ENCODE measurements at places on chromosomes 12 and 14.

GRCh38 chr12:30046376-30046775 is 262.6 kb upstream of the TMTC1 start:
- no peak for DNase-seq

DNA sequence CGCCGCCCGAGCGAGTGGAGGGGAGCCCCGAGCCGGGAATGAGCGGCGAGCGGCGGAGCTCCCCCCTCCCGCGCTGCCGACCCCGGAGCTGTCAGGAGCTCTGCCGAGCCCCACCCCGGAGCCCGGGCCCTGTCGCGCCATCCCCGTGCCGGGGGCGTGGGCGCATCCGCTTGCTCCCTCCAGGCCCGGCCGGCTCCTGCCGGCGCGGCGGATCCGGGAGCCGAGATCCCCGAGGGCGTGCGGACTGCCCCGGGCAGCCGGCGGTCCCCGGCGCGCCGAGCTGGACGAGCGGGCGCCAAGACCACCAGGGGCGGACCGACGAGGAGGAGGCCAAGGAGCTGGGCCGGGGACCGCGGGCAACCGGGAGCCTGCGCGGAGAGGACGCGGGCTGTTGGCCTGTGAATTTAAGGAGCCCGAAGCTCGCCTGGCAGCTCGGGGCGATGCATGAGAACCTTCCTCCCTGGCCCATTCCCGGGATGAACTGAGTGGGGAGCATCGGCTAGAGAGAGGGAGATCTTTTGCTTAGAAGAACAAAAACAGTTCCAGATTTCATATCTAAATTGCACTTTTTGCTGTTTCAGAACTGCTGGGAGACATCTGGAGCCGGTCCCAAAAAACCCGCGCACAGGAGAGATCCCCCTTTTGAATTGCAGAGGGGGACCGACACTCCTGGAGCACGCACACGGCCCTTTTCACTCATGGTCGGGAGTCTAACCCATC is 2.0 kb downstream of the PTHLH start:
- DNase-seq = peak; percentile 34

DNA sequence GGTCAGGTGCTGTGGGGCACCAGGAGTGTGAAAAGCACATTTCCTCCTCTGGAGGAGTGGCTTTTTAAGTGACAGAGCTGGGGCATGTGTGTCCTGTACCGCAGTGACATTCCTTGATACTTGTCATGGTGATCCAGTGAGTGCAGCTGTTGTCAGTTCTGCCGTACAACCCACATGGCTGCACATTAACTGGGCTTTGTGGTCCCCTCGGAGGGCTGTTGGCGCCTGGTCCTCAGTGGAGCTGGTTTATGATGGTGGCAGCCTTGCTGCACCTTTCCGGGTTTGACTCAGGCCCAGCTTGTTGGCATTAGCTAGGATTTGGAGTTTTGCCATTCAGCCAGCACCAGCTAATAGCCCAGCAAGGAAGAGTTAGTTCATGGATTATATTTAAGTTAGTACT is 77.0 kb downstream of the SLC25A47 start:
- peak; percentile 71 for DNase-seq

DNA sequence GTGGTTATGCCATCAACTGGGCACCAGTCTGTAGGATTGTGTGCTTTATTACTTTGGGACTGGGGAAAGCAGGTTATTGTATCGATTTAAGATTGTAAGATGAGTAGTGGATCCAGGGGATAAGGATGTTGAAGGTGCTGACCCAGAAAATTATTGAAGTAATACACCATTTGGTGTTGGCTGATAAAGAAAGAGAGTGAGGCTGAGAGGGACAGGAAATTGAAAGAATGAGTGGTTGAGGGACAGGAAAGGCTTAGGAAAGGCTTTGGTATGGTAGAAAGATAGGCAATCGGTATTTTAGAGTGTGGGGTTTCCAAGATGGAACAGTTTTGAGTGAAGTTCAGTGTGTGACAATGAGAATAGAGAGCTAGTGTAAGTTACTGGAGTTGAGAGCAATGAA is 12.3 kb downstream of the PPHLN1 start:
- DNase-seq = no peak

DNA sequence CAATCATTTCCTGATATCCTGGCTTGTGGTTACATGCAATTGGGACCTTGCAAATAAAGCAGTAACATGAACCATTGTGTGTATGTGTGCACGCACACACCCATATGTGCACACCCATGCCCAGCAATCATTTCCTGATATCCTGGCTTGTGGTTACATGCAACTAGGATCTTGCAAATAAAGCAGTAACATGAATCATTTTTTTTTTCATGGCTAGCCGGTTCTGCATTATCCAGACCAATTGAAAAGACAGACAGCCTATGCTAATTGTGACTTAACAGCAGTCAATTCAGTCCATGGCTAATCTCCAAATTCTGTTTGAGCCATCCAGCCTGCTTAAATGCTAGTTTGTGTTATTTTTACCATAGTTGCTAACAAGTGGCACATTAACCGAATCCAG is 134.3 kb downstream of the TTC7B start:
- DNase-seq = peak; percentile 52

GRCh38 chr12:129215556-129215955 is 362.3 kb downstream of the GLT1D1 start:
- peak; percentile 81 for DNase-seq

DNA sequence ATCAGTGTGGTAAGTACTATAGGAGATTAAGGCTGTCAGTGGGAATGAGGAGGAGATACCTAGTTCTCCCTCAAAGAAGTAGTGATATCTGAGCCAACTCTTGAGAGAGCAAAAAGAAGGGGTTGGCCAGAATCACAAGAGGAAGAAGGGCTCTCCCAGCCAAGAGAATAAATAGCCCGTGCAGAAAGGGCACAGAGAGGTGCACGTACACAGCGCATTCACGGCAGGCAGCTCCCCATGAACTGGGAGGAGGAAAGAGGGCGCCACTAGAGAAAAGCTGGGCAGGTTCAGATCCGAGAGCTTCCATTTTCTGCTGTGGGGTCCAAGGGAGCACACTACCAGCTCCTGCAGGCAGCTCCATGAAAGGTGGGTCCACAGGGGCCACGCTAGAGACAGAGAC is 59.9 kb downstream of the PPP2R5E start:
- no peak for DNase-seq

DNA sequence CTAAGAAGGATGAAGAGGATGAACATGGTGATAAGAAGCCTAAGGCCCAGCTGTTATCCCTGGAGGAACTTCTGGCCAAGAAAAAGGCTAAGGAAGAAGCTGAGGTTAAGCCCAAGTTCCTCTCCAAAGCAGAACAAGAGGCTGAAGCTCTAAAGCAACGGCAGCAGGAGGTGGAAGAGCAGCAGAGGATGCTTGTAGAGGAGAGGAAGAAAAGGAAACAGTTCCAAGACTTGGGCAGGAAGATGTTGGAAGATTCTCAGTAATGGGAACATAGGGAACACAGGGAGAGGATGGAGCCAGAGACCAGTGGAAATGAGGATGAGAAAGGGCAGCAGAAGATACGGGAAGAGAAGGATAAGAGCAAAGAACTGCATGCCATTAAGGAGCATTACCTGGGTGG is 27.5 kb upstream of the KRT77 start:
- no peak for DNase-seq

GRCh38 chr14:41839661-41840060 is 233.0 kb downstream of the LRFN5 start:
- DNase-seq = no peak

Measured in kidney tubule cell (primary cell).